NCI-H1048 (cell line): ENCODE measurements at places on chromosomes 2 and 18.

DNA sequence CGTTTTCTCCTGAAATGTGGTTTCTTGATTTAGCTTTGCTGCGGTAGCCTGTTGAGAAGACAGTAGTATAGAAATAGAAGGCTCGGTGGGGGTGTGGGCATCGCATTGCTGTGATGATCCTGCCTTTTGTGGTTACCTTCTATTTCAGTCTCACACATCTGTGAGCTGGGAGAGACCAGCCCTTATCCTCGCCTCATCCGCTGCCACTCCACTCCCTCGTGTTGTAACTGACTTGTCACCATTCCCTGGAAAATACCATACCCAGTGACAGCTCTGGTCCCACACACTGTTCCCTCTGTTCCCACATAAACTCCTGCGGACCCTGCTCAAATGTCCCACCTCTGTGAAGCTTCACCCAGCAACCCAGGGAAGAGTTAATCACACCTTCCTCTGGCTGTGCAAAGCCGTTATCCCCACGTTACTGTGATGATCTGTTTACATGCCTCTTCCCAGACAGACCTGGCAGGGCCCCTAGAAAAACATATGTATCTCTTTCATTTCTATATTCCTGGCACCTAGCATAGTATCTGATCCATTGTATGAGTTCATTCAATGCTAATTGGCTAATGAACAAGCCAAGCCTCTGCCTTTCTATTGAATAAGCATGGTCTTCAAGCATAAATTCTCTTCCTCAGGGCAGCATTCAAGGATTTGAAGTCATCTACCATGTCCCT is 114.6 kb downstream of the MAPK4 start:
- DNase-seq, result no peak

DNA sequence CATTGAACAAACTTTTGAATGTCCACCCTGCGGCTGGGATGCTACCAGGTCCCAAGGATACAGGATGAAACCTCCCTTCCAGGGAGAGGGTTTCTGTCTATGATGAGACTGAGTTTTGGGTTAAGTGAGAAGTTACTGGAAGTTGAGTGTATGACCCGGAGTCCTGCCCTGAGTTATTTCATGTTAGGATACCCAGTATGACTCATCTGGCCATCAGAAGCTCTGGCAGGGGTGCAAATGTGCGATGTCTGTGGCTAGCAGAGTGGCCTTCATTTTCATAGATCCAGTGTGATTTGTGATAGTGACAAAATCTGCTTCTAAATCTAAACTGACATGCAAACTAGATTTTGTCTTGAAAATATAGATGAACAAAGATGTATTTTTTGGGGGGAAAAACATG is 55.3 kb downstream of the KCTD1 start:
- no peak for DNase-seq

DNA sequence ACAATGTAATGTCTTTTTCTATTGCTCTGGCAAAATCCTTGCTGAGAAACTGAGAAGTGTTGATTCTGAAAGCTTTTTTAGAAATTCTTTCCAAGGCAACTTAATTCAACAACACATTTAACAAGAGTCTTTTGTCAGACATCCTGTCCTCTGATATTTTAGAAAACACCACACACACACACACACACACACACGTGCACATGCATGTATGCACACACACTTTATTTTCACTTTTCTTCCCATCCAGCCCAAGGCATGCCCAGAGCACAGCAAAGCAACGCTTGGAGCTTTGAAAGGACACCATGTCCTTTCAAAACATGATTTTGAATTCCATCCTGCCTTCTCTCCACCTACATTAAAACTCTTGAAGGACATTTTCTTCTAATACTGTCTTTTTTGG is 116.1 kb downstream of the ATL2 start:
- DNase-seq, result no peak

DNA sequence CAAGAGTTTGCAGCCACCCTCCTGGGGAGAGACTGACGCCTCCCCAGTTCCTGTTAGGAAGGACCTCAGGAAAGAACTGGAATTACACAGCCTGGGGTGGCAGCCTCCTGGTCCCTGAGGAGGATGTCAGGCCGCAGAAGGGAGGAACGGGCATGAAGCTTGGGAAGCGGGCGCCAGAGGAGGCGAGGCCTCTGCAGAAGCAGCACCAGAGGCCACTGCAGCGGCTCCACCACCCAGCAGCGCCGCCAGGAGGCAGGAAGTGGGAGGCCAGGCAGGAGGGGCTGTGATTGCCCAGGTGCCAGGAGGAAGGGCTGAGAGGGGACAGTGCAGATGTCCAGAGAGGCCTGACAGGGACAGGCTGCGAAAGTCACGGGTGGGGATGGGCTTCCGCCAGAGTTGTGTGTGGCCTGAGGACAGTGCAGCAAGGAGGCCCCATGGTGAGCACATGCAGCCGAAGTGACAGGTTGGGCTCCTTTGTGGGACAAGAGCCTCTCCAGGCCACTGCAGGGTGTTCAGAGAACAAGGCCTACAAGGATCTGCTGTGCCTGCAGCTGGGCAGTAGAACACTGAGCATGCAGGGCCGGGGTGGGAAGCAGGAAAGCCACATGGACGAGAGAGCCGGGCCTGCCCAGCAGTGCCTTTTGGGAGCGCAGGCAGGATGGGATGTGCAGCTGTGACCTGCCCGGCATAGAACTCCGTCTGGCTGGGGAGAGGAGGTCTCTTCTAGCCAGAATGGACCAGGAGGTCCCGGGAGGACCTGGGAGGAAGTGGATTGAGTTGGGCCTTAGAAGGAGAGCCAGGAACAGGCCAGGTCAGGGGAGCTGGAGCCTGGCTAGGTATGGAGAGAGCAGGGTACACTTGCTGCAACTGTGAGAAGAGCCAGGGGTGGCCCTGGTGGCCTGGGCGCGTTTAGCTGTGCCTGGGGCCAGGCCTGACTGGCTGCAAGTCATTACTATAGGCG is 39.1 kb upstream of the ALPP start:
- no peak for DNase-seq

DNA sequence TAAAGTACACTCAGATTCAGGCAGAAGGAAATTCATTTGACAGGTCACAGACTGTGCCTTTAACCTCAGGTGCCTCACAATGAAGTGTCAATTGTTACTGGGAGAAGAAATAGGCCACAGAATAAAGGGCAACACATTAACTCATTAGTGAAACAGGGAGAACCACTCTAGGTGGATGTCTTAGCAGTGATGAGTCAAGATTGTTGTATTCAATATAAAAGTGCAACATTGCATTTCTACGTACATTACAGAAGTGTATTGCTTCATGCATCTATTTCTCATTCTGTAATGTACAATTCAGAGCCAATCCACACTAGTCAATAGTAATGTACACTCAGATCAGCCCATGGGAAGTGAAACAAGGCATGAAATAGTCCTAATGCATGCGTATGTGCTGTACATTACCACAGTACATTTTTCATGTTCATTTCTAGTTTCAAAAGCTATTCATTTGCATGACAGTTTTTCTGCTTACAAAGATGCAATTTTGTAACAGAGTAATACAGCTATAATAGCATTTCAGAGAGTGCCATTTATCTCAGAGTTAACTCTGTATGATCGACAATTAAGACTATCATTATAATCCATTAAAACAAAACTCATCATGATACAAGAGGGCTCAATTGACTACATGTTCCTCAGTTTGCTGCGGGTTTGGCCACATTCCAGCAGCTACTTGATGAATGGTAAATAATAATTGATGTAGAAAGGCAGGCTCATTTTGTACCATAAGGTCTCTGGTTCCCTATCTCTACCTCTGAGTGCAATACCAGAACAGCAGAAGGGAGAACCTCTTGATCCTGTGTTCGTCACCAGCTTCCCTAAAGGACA is 12.2 kb upstream of the ARL5A start:
- DNase-seq, result no peak

GRCh38 chr2:191312163-191312562 is 67.0 kb downstream of the MYO1B start:
- DNase-seq, result no peak

GRCh38 chr2:241230435-241230834 is 42.0 kb downstream of the ANO7 start:
- no peak for DNase-seq

GRCh38 chr18:76388891-76389423 is 106.1 kb downstream of the ZNF516 start:
- no peak for DNase-seq
